ENCODE measurements at places on chromosomes 11 and 22.

DNA sequence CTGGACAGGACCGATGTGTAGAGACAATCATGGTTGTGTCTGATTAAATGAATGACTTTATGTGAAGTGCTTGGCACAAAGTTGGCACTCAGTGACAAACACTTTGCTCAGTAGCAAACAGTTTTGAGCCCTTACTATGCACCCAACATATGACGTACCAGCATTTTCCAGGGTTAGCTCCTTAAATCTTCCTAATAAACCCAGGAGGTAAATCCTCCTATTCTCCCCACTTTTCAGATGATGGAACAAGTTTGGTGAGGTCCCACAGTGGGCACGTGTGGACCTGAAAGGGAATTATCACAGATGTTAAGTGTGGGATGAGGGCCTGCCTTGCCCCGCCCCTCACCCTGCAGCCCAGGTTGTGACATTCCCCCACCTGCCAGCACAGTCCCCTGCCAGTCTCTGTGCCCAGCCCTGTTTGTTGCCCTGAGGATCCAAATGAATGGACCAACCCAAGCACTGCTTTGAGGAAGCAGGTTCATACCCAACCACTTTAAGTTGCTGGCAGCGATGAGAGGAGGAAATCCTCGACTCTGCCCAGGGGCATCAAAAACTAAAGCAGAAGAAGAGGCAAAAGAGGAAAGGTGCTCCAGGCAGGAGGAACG is 6.6 kb upstream of the CARD10 start:
- no peak for DNase-seq

DNA sequence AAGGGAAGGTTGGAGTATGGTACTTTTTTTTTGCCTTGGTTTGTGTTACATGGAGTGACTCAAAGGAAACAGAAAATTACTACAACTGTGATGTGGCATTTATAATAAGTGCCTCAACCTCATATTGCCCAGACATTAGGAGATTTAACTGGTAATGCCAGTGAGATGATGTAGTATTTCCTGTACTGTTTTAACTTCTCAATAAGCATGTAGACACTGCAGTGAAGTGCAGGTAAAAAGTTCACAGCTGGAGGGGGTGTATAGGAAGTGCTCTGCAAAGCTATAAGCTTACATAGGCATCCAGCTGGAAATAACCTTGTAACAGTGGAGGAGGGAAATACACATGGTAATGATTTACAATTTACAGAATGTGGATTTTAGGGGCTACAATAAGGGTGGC is 138.2 kb upstream of the MTMR2 start:
- no peak for DNase-seq

DNA sequence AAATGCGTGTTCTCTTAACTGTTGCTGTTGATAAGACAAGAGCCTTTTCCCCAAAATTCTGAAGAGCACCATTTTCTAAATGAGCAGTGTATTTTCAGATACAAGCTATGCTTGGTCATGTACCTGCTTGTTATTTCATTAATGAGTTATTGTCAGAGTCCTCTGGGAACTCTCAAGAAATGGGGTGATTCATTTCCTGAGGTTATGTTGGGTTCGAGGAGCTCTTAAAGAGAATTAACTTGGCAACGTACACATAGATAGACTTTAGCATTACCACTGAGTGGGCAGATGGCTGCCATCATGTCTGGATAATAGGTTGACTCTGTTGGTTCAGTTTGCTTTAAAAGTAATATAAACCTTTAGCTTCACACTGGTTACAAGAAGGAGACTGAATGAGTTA is 87.9 kb upstream of the SORL1-AS1 start:
- no peak for DNase-seq

DNA sequence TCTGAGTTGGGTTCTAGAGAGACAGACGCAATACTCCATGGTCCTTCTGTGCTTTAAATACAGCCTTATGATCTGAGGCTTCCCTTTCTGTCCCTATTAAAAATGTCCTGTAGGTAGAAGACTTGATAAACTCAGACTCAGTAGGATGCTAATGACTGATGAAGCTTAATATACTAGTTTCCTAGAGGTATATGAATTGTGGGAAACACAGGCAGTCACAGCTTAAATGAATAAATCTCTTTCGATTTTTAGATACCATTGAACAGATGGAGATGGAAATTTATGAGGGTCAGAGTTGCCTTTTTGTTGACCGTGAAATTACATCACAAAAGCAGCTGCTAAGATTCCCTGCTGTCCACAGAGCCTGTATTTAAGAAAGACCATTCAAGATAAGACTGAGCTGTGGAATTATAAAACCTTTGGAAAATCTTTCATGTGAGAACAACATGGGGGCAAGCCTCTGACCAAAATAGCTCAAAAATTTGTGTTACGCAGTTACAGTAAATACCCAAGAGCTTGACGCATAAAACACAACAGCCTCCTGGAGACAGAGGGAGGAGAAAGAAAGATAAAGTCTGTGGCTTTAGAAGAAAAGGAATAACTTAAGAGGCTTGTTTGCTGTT is 172.3 kb downstream of the AASDHPPT start:
- no peak for DNase-seq

DNA sequence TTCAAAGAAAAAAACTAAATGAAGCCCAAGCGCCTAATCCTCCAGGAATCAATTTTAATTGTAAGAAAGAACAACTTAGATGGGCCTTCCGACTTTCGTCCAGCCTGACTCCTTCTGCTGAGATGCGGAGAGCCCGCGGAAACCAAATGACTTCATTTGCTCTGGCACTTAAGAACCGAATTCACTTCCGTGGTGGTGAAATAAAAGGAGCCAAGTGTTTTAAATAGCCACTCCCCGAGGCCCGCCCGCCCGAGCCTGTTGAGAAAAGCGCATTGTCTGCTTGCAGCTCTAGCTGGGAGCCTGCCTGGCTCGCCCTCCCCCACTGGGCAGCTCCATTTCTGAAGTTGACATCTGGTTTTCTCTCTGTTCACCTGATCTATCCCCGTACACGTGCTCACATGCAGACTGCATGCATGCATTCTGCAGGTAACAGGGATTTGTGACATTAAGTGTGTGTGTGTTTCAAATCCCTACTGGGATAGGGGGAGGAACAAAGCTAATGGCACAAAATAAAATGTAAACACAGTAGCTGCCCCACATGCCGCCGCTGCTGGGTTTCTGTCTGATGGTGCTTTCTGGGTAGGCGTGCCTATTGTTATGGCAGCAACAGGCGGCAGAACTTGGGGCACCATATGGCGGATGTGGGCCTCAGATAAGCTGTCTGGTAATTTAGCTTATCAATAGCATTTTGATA is 6.2 kb downstream of the TEAD1 start:
- DNase-seq, result no peak

- no peak for DNase-seq
Measured at GRCh38 chr11:66967670-66968425, 7.3 kb upstream of the C11orf86 start.

DNA sequence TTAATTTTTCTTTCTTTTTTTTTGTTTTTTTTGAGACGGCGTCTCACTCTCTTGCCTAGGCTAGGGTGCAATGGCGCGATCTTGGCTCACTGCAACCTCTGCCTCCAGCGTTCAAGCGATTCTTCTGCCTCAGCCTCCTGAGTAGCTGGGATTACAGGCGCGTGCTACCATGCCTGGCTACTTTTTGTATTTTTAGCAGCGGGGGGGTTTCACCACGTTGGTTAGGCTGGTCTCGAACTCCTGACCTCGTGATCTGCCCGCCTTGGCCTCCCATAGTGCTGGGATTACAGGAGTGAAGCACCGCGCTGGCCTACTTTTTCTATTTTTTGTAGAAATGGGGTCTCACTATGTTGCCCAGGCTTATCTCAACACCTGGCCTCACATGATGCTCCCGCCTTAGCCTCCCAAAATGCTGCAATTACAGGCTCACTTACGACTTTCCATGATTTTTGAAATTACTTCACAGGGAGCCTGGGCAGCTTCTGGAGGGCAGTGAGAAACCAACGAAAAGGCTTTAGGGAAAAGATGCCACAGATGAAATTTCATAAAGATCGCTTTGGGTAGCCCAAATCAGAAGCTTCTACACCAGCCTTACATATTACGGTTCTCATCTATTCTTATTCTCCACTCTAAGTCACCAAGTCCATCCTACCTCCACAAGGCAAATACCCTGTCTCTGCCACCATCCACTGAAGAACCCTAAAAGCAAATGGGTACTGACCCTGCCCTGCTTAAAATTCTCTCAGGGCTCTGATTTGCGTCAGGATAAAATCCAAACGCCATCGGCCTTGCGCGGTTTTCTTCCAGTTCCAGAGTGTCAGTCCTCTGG is 866 bp upstream of the RRM1 start:
- no peak for DNase-seq

DNA sequence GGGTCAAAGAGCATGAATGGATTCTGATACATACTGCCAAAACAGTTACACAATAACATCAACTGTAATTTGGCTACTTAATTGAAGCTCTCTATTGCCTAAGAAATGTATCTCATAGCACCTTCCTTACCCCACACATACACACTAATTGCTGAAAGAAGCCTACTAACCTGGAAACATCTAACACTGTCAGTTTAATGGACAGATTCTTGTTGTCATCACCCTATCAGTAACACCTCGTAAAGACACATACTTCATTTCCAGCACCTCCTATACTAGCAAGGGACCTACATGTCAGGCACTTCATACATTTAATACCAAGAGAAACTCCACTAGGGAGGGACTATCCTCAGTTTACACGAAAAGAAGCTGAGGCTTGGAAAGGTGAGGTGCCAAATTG is 9.9 kb downstream of the NAP1L4 start:
- no peak for DNase-seq

GRCh38 chr22:19527861-19528417 is 3.7 kb upstream of the CLDN5 start:
- no peak for DNase-seq

- no peak for DNase-seq
Measured at GRCh38 chr11:120044011-120044675, 93.8 kb downstream of the TRIM29 start.

DNA sequence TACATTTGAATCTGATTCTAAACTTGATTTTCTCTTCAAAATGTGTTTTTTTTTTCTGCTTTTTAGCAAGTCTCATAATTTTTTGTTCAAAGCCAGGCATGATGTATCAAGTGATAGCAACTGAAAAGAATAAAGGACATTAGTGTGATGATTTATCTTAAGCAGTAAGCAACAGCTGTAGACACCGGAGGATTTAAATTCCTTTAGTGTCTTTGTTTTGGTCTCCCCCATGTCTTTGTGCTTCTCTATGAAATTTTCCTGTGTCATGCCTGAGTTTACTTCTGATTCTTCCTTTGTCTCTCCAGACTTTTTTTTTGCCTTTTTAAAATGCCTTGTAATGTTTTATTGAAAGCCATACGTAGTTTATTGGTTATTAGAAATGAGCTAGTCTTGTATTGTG is 934.2 kb upstream of the RAG2 start:
- DNase-seq, result no peak

- no peak for DNase-seq
Measured at GRCh38 chr11:10326012-10326964, 21.4 kb downstream of the ADM start.

- DNase-seq, result no peak
Measured at GRCh38 chr11:88250566-88251242, 75.5 kb upstream of the RAB38 start.

DNA sequence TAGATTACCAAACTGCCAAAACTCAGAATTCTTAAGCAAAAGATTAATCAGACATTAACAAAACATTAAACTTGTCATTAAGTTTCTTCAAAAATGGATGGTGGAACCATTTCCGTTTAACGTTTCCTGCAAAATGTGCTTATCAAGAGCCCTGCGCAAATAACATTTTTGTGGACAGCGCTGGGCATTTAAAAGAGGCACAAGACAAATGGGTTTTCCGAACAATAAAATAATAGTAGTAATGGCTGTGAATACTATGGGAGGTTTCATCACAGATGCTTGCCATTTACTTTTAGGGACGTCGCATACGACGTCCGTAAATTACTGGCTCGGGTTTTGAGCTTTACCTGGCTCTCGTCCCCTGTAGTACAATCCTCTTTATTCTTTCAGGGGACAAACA is 1.1 kb downstream of the NPAT start:
- DNase-seq, result no peak

- no peak for DNase-seq
Measured at GRCh38 chr11:61145228-61146005, 15.8 kb downstream of the VPS37C start.

DNA sequence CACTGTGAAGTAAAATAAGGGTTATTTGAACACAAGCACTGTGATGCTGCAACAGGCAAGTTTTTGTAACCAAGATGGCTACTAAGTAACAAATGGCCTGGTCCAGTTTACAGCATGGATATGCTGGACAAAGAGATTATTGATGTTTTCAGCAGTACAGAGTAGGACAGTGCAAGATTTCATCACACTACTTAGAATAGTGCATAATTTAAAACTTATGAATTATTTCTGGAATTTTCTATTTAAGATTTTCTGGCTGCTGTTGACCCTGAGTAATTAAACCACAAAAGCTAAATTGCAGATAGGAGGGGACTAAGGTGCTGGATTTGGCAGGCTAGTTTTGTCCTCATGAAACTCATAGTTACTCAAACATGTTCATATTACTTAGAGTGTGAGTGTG is 33.1 kb downstream of the CEP295 start:
- DNase-seq, result no peak

DNA sequence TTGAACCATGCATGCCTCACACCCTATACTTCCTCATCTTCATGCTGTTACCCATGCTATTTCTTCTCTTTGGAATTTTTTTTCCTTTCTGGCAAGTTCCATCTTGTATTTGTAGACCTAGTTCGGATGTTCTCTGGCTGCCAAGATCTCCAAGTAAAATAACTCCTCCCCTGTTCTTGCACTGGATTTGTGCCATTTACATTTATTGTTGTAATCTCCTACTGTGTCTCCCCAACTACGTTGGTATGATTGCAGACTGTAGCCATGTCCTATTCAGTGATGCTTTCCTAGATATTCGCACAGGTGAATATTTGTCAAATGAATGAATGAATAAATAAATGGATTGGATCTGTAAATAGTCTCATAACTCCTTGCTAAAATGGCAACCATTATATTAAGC is 546.0 kb downstream of the MN1 start:
- DNase-seq, result no peak

DNA sequence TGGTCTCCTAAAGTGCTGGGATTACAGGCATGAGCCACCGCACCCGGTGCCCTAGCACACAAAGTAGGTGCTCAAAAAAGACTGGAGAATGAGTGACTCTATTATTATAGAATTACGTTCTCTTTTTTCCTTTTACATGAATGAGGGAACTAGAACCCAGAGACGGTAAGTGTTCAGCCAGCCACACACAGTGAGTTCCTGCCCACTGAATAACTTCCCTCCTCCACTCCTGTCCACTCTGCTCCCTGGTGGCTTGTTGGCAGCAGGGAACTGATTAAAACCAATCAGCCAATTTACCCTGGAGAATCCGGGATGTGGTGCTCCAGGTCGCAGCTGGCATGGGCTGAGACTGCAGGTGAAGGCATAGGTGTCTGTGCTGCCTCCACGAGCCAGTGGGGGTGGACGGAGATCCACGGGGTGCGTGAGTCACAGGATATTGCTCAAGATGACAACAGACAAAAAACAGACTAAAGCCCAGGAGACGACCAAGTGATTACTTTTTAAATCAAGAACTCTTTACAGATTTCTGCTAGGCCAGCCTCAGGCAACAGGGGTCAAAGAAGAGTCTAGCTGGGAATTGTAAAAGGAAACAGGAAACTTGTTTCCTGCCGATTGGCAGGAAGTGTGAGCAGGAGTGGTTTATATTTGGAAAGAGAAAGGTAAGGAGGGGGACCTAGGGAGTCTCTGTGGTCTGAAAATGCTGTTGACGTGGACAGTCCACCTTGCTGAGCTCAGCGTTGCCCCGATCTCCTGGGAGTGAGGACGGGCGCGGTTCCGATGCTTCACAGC is 95.2 kb upstream of the TP53I11 start:
- DNase-seq, result peak; percentile 70
